ENCODE measurements at places on chromosomes 11 and 22. TPM values are rescaled to one million over a fixed set of nuclear protein-coding genes. Genes with fewer than 3 reads are reported as not detected.

The GDPD4 gene
- not detected for total RNA-seq

The DBX1 gene
- total RNA-seq, result not detected

The PIWIL4 gene
- total RNA-seq, result 2.5 TPM

The WNT11 gene
- total RNA-seq, result 1.5 TPM

The RHOG gene
- 35.1 TPM for total RNA-seq

The TRIM6 gene
- total RNA-seq, result 1.7 TPM

The PPP2R5B gene
- 4.4 TPM for total RNA-seq

DNA sequence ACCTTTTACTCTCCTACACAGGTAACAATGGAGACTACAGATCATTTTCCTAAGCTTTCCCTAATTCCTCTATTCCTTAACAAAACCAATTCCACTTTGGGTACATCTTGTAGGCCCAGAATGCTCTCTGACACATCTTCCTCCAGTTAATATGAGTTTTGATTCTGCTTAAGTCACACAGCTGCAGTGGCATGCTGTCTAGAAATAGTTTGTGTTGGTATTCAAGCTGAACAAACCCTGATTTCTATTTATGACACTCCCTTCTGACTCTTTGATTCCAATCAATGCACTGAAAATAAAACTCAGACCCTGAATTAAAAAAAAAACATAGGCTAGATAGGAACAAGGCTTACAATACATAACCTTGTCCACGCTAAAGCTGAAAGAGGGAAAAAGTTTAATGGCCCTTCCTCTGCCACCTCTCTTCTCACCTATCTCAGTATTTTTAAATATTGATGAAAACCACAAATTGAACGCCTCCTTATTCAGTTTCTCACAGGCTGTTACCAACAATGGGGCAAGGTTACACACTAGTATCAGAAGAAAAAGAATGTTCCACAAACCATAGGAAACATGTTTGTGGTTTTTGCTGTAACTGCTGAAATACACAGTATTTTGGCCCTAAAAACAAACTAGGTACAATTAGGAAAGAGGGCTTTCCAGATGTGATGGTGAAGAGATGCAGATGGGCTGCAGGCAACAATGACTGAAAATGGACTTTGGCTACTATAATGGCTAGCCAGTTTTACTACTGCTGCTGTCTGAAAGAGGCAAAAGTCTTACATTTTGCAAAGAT is 35.7 kb upstream of the GAB2 start:
- no peaks in the 10 kb centered on the region for H3K36me3 ChIP-seq
- DNase-seq, result no peak
- H3K27me3 ChIP-seq, result no peaks in the 10 kb centered on the region
- peaks cover 11% of the 10 kb centered on the region for H3K4me1 ChIP-seq

GRCh38 chr11:69919659-69920344 is 100.6 kb upstream of the FGF3 start:
- H3K4me3 ChIP-seq, result no peak overlapping the region
- no peak for DNase-seq
- no peak overlapping the region for H3K27ac ChIP-seq
- no peaks in the 10 kb centered on the region for H3K36me3 ChIP-seq
- H3K4me1 ChIP-seq, result no peaks in the 10 kb centered on the region

- no peak for DNase-seq
- H3K27ac ChIP-seq, result no peak overlapping the region
- H3K27me3 ChIP-seq, result no peaks in the 10 kb centered on the region
- H3K4me3 ChIP-seq, result no peak overlapping the region
- H3K4me1 ChIP-seq, result peaks cover 8% of the 10 kb centered on the region
These were observed 6.2 kb downstream of the SCN2B start for GRCh38 chr11:118170231-118170630.

DNA sequence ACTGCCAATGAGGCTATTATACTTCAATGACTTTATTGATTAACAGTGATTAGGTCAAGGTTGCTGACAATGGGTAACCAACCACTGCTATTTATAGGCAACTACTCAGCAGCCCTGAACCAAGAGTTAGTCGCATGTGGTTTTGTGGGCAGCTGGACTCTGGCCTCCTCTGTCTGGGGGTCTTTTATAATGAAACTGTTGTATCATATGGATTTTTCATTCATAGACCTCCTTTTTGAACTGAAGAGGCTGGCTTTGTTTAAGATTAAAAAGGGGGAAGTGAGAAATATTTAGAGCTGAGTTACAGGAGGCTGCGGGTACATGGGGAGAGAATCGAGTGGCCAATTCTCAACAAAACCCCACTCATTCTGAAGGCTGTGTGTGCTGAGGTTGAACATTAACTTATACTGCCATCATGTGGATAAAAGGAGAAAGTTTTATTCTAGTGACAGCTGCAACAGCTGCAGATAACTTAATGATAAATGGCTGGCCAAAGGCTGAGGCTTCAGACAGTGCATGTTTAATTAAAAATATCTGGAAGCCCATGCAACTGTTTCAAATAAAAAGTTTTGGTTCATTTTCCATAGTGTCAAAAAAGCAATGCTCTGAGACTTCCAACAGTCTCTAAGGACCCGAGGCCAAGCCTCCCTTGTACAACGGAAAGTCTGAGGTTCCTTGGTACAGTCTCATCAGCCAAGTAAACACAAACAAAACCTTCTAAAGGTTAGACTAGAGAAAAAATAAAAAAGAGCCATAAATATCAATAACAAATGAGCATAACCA is 682.6 kb downstream of the KCNA4 start:
- H3K4me1 ChIP-seq, result no peaks in the 10 kb centered on the region
- no peaks in the 10 kb centered on the region for H3K27me3 ChIP-seq
- H3K36me3 ChIP-seq, result no peaks in the 10 kb centered on the region

DNA sequence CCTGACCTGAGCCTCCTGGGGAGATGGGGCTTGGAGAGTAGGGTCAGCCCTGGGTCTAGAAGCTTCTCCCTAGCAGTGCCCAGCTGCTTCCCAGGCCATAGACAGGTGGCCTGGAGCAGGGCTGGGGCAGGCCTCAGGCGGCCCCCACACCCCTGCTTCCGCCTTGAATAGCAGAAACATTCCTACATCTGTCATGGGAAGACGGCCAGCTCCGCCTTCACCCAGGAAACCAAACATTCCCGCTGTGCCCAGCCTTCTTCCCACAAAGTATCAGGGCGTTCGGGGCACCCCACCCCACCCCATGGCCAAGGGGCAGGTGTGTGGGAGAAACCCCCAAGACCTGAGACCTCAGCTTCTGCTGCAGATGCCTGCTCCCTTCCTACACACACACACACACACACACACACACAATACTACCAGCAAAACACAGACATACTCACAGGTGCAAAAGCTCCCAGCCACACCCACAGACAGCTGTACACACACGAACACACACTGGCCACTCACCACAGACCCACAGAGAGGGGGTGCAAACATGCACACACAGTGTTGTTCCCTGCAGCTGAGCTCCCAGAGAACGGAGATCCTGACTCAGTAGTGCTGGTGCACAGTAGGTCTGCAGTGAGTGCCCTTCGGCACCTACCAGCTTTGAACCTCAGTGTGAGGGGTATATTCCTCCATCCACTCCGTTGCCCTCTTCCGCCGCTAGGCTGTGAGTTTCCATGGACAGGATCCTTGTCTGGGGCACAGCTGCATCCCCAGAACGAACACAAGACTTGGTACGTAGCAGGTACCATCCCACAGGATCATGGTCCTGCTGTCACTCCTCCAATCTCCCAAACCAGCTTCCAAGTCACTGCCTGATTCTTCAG is 37.4 kb downstream of the PDGFB start:
- no peak overlapping the region for H3K4me3 ChIP-seq
- H3K4me1 ChIP-seq, result peaks cover 12% of the 10 kb centered on the region
- H3K27ac ChIP-seq, result no peak overlapping the region
- no peaks in the 10 kb centered on the region for H3K27me3 ChIP-seq
- no peak for DNase-seq

- DNase-seq, result no peak
- peaks cover 5% of the 10 kb centered on the region for H3K4me1 ChIP-seq
- peak overlapping the region; percentile 36 for H3K4me3 ChIP-seq
- no peaks in the 10 kb centered on the region for H3K36me3 ChIP-seq
- peaks cover 100% of the 10 kb centered on the region for H3K27me3 ChIP-seq
These were observed 101.2 kb upstream of the HSD17B12 start for GRCh38 chr11:43579171-43579918.

GRCh38 chr11:45394294-45395085 is 108.3 kb upstream of the SYT13 start:
- H3K4me1 ChIP-seq, result no peaks in the 10 kb centered on the region
- no peak for DNase-seq
- H3K27me3 ChIP-seq, result no peaks in the 10 kb centered on the region
- no peaks in the 10 kb centered on the region for H3K36me3 ChIP-seq
- H3K27ac ChIP-seq, result no peak overlapping the region

- no peak for DNase-seq
- no peak overlapping the region for H3K4me3 ChIP-seq
- H3K27ac ChIP-seq, result no peak overlapping the region
- H3K27me3 ChIP-seq, result no peaks in the 10 kb centered on the region
These were observed 527.5 kb downstream of the CNTN5 start for GRCh38 chr11:99548264-99548663.

DNA sequence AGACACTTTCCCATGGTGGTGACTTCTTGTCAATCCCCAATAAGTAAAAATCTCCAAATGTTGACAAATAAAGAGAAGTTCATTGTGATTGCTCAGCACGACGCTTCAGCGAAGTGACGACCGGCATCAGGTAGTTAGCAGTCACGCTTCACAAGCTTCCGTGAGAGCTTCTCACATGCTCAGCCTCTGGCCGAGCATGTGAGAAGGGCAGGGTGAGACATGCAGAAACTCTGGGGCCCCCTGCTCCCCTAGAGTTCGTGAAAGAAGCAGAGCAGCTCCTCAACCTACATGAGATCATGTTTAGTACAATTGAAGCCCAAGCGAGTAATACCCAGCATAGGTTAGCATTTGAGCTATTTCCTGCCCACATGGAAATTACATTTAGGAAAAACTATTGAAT is 4.4 kb upstream of the C11orf16 start:
- DNase-seq, result no peak
- H3K27ac ChIP-seq, result peak overlapping the region; percentile 35
- peaks cover 6% of the 10 kb centered on the region for H3K4me1 ChIP-seq

Data from thymus (tissue), 14 donors.